Left cardiac atrium (tissue), 4 donors: ENCODE measurements at places on chromosomes 13 and 19. TPM values are rescaled to one million over a fixed set of nuclear protein-coding genes. Genes with fewer than 3 reads are reported as not detected.
A peak's percentile ranks its signal among the peaks of the same experiment; 100 is the strongest.

The CACNG6 gene
- not detected for total RNA-seq

DNA sequence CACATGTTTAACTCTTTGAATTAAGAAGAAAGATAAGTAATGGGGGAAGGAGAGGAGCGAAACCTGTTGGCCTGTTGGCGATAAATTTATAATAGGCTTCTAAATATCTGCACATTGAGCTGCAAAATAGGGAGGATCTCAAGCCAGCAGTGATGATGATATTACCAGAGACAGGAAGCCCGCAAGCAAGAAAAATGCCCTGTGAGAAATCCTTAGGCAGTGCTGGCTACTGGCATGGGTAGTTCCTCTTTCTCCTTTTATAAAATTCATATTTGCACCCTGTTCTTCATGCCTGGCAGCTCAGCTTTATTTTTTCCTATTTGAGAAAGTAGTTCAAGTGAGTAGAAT lies 858 bp upstream of the USP12 start:
- DNase-seq = no peak

The KIR2DL4 gene
- total RNA-seq = not detected

- DNase-seq = peak; percentile 73
These were observed 82.8 kb downstream of the INSR start for GRCh38 chr19:7211191-7211951.

GRCh38 chr13:30340331-30341250 lies 33.2 kb upstream of the KATNAL1 start:
- DNase-seq = peak; percentile 84

GRCh38 chr19:13938301-13939064 lies at the start of gene PODNL1:
TSS of gene PODNL1 (minus strand) at chr19:13938417. CDS start at chr19:13938181, 236 bp downstream.
- no peak for DNase-seq

GRCh38 chr19:12695514-12695913 lies 917 bp downstream of the FBXW9 start:
- DNase-seq = no peak

- DNase-seq = no peak
These were observed 11.9 kb upstream of the SPATA13 start for GRCh38 chr13:24148414-24149235.

- peak; percentile 64 for DNase-seq
These were observed 5.1 kb downstream of the EGLN2 start for GRCh38 chr19:40803857-40804782.

GRCh38 chr13:27792393-27793218 lies at the start of gene GSX1:
TSS of gene GSX1 (plus strand) at chr13:27792483. CDS start at chr13:27792691, 208 bp downstream.
- peak; percentile 75 for DNase-seq

The CRB3 gene
- total RNA-seq = not detected

DNA sequence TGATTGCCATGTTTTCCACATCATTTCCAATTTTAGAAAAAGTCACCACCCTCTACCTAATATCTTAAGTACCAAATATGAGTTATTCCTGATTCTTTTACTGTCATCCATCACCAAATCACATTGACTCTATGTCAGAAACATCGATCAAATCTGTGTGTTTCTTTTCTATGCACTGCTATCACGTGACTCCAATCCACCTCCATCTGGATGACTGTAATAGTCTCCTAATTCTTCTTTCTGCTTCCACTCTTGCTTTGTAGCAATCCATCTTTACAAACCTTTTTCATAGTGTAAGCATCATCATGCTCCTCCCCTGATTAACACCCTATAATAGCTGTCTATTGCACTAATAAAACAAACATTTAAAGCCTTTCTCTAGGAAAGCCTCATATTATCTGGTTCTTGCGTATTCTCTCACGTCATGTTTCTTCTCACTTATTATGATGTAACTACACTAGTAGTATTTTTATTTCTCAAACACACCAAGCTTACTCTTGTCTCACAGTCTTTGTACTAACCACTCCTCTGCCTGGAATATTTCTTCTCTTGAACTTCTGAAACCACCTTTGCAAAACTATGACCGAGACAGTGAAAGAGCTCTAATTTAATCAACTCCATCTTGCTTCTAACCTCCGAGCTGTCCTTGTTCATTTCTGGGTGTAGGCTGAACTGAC lies 10.7 kb upstream of the FPR3 start:
- DNase-seq = no peak

DNA sequence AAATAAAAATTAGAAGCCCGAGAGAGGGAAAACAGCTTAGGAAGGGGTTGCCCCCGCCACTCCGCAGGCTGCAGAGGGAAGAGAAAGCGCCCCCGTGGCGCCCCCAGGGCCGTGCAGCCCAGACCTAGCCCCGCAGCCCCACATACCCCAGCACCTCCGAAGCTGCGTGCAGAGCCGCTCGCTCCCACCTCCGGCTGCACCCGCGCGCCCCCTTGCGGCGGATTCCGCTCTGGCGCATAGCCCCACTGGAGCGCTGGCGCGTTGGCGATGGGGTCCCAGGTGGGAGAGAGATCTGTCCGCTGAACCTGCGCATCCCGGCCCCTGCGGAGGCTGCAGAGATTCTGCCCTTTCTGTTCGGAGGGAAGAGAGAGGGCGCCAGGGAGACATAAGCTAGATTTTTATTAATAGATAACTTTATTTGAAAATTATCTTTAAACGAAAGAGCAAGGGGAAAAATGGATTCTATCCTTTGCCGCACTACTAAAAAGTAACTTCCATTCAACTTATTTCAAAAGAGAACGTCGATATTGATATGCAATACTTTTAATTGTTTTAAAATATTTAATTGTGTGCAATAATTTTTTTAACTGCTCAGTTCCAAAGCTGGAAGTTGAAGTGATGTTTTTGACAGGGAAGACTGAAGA lies 11.7 kb upstream of the CLN5 start:
- DNase-seq = peak; percentile 80
